Upper lobe of right lung (tissue), 1 donor: ENCODE measurements at places on chromosomes 16 and 17.

GRCh38 chr17:5286846-5287245 lies 4.8 kb downstream of the RABEP1 start:
- H3K4me1 ChIP-seq, result peaks cover 18% of the 10 kb centered on the region
- H3K27ac ChIP-seq, result no peak overlapping the region
- no peak overlapping the region for H3K4me3 ChIP-seq
- H3K36me3 ChIP-seq, result no peaks in the 10 kb centered on the region

DNA sequence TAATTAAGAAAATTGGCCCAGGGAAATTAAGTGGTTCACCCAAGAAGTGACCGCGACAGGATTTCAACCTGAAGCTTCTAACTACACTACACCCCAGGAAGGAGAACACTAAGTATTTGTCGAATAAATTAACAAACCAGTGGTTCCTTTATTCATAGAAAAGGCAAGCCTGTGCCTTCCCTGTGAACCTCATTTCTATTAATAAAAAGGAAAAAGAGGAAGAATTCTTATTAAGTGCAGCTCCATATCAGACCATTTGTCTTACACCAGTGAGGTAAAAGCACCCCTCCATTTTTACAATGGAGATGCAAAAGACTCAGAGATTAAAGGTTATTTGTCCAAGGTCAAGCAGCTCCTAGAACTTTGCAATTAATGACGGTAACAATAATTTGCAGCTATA lies 1.7 kb downstream of the COPS3 start:
- H3K36me3 ChIP-seq, result peaks cover 16% of the 10 kb centered on the region
- peak overlapping the region; percentile 94 for H3K4me3 ChIP-seq
- no peaks in the 10 kb centered on the region for H3K27me3 ChIP-seq
- peaks cover 42% of the 10 kb centered on the region for H3K4me1 ChIP-seq
- H3K27ac ChIP-seq, result no peak overlapping the region

DNA sequence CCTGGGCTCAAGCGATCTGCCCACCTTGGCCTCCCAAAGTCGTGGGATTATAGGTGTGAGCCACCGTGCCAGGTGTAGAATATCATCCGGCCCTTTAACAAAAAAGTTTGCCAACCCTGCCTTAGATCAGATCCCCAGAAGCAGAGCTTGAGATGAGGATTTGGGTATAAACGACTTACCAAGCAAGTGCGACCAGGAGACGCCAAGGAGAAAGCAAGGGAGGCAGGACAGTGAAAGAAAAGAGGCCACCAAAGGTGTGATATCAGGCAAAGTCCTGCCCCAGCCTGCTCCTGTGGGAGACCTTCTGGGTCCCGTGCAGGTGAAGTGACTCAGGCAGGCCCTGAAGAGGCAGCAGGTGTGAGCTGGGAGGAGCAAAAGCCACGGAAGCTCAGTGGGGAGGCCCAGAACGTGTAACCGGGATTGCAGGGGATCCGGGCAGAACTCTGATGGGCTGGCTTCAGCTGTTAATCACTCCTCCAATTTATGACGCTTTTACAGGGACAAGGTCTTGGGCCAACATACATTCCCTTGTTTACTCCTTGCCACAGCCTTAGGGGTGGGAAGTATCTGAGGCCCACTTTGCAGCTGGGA lies 14.1 kb upstream of the CALB2 start:
- no peaks in the 10 kb centered on the region for H3K36me3 ChIP-seq
- H3K27ac ChIP-seq, result no peak overlapping the region
- H3K4me3 ChIP-seq, result no peak overlapping the region
- H3K4me1 ChIP-seq, result no peaks in the 10 kb centered on the region
- peaks cover 2% of the 10 kb centered on the region for H3K27me3 ChIP-seq

DNA sequence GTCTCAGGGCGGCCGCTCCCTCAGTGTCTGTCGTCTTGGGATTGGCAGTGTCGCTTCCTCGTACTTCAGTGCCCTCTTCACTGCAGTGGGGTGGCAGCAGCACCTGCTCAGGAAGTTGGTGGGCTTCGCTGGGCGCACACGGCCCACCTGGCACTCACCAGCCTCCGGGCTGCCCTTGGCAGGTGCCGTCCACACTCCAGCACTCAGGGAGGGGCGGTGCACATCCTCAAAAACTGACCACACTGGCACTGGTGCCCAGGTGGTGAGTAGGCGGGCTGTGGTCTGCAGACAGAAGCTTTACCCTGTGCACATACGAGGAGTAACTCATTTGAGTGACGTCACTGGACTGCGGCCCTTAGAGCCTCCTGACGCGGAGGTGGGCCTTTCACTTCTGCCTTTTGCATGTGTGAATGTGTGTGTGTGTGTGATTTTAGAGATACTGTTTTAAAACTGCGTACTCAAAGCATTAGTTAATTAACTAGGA lies 94.6 kb downstream of the BANP start:
- DNase-seq, result no peak
- H3K27me3 ChIP-seq, result no peaks in the 10 kb centered on the region
- H3K4me3 ChIP-seq, result no peak overlapping the region
- H3K27ac ChIP-seq, result no peak overlapping the region
- peaks cover 11% of the 10 kb centered on the region for H3K36me3 ChIP-seq
- H3K4me1 ChIP-seq, result no peaks in the 10 kb centered on the region

GRCh38 chr17:82832411-82832810 lies 7.4 kb downstream of the ZNF750 start:
- DNase-seq, result peak; percentile 47
- no peak overlapping the region for H3K4me3 ChIP-seq
- H3K36me3 ChIP-seq, result peaks cover 12% of the 10 kb centered on the region
- H3K27me3 ChIP-seq, result no peaks in the 10 kb centered on the region
- no peak overlapping the region for H3K27ac ChIP-seq
- peaks cover 10% of the 10 kb centered on the region for H3K4me1 ChIP-seq
